RPMI7951 (cell line): ENCODE measurements at places on chromosomes 4 and X.

- peak; percentile 87 for DNase-seq
These were observed 200.4 kb downstream of the PTTG2 start for GRCh38 chr4:38160487-38161207.

- no peak for DNase-seq
These were observed 1056.7 kb downstream of the PCDH19 start for GRCh38 chrX:99353412-99353811.

DNA sequence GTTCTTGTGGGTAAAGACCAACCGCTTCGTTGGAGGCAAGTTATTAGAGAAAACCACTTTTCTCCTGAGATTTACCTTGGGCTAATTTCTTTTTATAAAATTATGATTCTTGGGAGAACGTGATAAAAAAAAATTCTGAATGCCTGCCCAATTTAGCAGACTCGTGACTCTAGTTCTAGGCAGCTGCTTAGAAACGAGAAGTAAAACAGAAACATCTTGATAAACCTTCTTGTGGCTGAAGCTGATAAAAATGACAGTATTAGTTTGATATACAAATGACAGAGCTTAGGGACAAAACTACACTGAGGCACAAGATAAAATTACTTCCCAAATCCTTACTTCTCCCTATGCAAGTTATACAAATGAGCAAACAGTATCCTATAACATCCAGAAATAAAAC, 458.9 kb upstream of the TEX13C start:
- no peak for DNase-seq

GRCh38 chr4:8289151-8289750, 19.7 kb downstream of the HTRA3 start:
- no peak for DNase-seq

DNA sequence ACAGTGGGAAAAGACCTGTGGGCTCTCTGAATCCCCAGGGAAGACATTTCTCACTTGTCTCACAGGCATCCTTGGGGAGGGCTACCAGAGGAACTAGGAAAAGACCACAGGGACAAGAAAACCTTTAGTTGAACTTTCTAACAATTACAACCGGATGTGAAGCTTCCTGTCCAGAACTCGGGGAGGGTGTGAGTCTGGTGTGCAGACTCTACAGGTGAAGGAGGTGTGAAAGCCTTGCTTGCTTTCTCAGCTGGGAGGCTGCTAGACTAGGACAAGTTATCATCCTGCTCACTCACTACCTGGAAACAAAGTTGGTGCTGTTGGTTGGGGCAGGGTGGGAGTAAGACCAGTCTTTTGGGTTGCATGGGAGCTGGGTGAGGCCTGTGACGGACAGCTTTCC, 158.5 kb upstream of the PBDC1 start:
- no peak for DNase-seq

GRCh38 chr4:145566086-145566708, 53.0 kb upstream of the MMAA start:
- no peak for DNase-seq
